ENCODE measurements at places on chromosomes 1 and 21.

- no peak for DNase-seq
These were observed 30.5 kb downstream of the TNNT2 start for GRCh38 chr1:201346987-201347386.

DNA sequence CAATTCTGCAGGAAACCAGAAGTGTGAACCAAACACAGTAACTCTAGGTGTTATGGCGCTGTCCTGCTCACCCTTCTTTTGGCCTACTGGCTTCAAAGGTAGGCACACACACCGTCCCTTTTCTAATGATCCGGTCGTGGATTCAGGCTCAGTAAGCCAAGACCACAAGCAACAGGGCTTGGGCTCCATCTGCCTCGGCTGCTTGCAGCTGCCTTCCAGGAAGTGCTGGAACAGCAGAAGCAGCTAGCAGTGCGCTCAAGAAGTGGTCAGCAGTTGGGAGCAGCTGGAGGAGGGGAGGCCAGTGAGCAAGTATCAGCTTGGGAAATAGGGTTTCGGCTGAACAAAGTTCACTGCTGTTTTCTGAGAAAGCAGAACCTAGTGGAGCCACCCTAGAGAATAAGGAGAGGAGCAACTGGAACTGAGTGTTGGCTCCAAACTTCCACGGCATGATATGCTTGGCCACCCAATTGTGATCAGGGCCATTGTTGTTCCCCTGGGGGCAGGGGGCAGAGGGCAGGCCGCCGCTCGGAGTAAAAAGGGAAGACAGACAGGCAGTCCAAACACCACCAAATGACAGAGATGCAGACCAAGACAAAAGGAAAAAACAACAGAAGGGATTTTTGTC lies 173.4 kb downstream of the TOMM20 start:
- DNase-seq: no peak

- DNase-seq: no peak
These were observed 19.9 kb downstream of the DSTYK start for GRCh38 chr1:205191622-205192021.

DNA sequence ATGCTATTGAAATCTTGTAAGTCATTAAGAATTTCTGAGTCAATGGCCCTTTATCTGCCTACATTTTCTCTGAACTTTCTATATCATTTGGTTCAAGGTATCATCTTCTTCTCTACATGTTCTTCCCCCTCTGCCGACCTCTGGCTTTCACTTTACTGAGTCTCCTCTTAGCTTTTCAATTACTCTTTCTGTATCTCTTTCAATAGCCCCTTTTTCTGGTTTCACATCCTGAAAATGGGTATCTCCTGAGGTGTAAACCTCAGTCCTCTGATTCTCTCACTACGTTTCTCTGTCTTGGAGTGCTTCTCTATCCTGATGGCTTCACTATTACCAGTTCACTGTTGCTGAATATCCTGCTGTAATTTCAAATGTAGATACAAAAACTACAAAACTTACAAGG lies 98.9 kb downstream of the LYST start:
- DNase-seq: no peak

GRCh38 chr1:240356568-240356967 lies 255.4 kb downstream of the GREM2 start:
- no peak for DNase-seq

- no peak for DNase-seq
These were observed 484.6 kb upstream of the PLXNA2 start for GRCh38 chr1:208728815-208729214.

GRCh38 chr1:227731241-227731677 lies 3.8 kb downstream of the JMJD4 start:
- no peak for DNase-seq

DNA sequence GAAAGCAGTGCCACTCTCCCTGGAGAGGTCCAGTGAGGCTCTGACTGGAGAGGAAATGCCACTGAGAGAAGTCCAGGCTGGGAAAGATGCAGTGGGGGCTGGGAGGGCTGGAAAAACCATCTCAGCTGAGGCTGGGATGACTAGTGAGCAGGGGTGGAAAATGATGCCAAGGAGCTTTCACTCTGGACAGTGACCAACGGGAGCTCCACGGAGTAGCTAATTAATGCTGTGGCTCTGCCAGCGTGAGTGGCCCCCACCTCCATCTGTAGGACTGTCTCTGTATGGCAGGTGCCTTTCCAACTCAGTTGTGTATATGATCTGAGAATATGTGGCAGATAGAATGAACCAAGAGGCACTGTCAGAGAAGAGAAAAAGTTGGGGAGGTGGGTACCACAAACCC lies 86.7 kb downstream of the DDX20 start:
- no peak for DNase-seq

GRCh38 chr1:225437710-225438437 lies 10.0 kb upstream of the LBR start:
- DNase-seq: no peak

- no peak for DNase-seq
These were observed 13.4 kb upstream of the NES start for GRCh38 chr1:156690675-156691036.

DNA sequence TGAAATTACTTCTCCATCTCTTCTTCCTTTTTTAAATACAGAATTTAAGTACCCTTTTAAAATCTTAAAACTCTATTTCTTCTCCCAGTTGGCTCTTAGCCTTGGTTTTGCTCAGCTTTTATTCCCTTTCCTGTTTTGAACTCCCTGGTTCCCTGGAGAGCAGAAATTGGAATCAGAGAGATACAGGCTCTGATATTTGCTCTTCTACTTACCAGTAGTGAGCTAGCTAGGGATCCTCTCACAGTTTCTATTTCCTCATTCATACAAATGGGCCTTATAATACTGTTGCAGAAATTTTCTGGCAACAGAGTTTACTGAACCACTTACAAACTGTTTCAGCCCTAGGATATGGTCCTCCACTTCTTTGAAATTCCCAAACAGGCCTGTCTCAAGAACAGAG lies 606.3 kb downstream of the NUF2 start:
- no peak for DNase-seq

DNA sequence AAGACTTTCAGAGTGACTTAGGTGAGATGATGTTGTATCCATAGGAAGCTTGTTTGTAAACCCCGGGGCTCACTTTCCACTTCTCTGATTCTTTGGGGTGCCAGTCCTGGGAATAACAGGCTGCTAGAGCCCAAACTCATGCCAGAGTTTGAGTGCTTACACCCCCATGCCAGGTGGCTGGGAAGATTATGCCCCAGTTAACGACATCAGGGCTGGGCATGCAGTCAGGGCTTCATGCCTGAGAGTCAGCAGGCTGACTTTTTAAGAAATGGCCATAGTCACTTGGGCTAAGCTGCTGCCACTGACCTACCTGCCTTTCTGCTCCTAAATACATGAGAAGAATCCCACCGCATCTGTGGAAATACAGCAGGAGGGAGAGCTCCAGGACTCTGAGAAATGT lies 425.6 kb upstream of the VAMP3 start:
- DNase-seq: no peak

- no peak for DNase-seq
These were observed 72.2 kb downstream of the CD46 start for GRCh38 chr1:207823880-207824566.

DNA sequence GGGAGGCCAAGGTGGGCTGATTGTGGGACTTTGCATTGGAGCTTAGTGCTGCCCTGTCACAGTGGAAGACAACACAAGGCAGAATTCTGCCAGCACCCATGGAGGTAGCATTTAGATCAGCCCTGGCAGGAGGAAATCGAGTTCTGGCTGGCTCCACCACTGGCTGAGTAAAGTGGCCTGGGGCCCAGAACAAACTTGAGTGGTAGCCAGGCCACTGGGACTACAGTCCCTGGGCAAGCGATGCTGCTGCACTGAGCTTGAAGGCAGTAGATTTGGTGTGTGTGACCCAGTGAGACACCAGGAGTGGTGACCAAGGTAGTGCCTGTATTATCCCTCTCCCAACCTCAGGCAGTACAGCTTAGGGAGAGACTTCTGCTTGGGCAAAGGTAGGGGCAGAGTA lies 22.5 kb upstream of the UHMK1 start:
- DNase-seq: no peak
